A549 treated with AZD2906 at 1 μM for 4 hours (cell line): ENCODE measurements at places on chromosomes 12 and 14. TPM values are rescaled to one million over a fixed set of nuclear protein-coding genes. Genes with fewer than 3 reads are reported as not detected.

The ORMDL2 gene
- 67.3 to 104 TPM (median 102 TPM) in 5 replicates for total RNA-seq

The EIF2S3B gene
- total RNA-seq, result 0.36 to 0.87 TPM (median 0.45 TPM) in 5 replicates

The KRT6C gene
- total RNA-seq, result not detected in 5 replicates

The SMIM41 gene
- total RNA-seq, result not detected in 5 replicates

The IL22 gene
- not detected in 5 replicates for total RNA-seq

The SIX4 gene
- 1.5 to 2.7 TPM (median 2.5 TPM) in 5 replicates for total RNA-seq

The NPFF gene
- 0.19 to 0.24 TPM in 2 of 5 replicates, not detected in the others for total RNA-seq

The HEBP1 gene
- 50.1 to 57.7 TPM (median 52.2 TPM) in 5 replicates for total RNA-seq

The CABP1 gene
- total RNA-seq, result 0.15 to 0.40 TPM (median 0.25 TPM) in 5 replicates

The SLC6A13 gene
- 0.22 to 0.36 TPM (median 0.26 TPM) in 5 replicates for total RNA-seq

The BCL11B gene
- 0.23 to 0.34 TPM (median 0.26 TPM) in 5 replicates for total RNA-seq

The DYRK2 gene
- total RNA-seq, result 7.6 to 11.9 TPM (median 11.2 TPM) in 5 replicates

The CIROP gene
- not detected in 5 replicates for total RNA-seq

The RBM25 gene
- total RNA-seq, result 45.0 to 66.5 TPM (median 49.8 TPM) in 5 replicates

The TAS2R8 gene
- total RNA-seq, result not detected in 5 replicates

The KCNH3 gene
- total RNA-seq, result 1.5 to 2.6 TPM (median 2.2 TPM) in 5 replicates

The PMEL gene
- total RNA-seq, result 0.70 to 1.5 TPM (median 1.1 TPM) in 5 replicates

The C12orf54 gene
- not detected in 5 replicates for total RNA-seq

The POTEG gene
- total RNA-seq, result not detected in 5 replicates
